NCI-H446 (cell line): ENCODE measurements at places on chromosomes 3 and 15.
A peak's percentile ranks its signal among the peaks of the same experiment; 100 is the strongest.

- DNase-seq, result no peak
These were observed 34.5 kb downstream of the SLCO2A1 start for GRCh38 chr3:133995264-133995663.

GRCh38 chr3:78353231-78353630 lies 1313.3 kb downstream of the ROBO2 start:
- DNase-seq, result no peak

- no peak for DNase-seq
These were observed 87.3 kb downstream of the TFG start for GRCh38 chr3:100796556-100796955.

DNA sequence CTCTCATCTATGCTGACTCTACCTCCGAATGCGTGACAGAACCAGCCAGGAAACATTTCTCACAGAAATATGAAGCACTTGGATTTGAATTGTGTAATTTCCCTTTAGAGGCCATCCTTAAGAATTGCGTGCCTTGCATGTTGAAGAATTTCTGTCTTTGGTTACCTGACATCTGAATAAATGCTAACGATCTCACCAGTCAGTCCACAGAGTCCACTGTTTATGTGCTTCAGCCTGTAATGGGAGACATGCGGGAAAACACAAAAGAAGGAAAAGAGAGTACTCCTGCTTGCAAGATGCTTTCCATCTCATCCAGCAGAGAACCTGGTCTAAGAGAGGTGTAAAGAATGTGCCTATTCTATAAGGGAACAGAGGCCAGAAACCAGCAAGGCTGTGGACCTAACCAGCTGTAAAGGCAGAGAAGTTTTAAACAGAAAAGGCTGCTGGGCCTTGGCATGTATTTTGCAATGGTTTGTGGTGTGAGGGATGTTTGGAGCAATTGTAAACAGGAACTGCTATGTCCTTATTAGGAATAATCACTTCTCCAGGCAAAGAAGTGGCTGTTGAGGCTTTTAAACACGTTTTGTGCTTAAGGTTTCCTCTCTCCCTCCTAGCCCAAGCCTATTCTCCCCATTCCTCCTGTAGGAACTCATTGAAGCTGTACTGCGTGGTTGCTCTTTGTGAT lies 36.4 kb upstream of the BOC start:
- no peak for DNase-seq

GRCh38 chr15:47291767-47292166 lies 425.5 kb upstream of the SEMA6D start:
- no peak for DNase-seq

DNA sequence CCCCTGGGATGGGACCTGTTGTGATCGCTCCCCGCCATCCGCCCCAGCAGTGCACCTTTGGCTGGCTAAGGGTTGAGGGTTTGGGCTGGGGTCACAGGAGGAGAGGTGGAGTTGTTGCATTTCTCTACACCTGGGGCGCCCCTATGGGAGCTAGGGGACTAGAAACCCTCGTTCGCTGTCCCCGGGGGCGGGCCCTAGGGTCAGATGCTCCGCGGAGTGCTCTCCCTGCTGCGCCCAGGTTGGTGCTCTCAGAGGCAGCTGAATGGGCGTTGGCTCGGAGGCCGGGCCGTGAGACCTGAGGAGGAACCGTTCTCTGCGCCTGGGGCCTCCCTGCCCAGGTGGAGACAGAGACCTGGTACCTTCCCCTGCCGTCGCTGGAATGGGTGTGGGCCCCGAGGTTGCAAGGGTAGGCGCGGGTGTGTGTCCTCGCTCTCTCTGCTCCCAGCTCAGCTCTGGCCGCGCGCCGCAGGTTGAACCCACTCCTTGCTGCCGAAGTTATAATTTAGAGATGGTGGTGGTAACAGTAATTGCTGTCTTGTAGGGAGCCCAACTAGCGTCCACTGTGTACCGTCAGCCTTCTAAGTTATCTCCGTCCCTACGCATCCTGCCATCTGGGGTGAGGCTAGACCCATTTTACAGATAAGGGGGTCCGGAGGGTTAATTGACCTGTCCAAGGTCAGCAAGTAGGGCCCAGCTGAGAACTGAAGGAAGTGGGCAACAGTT lies 965 bp downstream of the FLNB start:
- no peak for DNase-seq

- peak; percentile 81 for DNase-seq
These were observed 12.5 kb upstream of the ZSCAN2 start for GRCh38 chr15:84588053-84588874.
